Activated CD4-positive, alpha-beta T cell treated with anti-CD3 and anti-CD28 coated beads for 24 hours (primary cell): ENCODE measurements at places on chromosomes 1 and 21.

- DNase-seq = no peak
Measured at GRCh38 chr1:226098870-226099835, 36.6 kb downstream of the H3-3A start.

DNA sequence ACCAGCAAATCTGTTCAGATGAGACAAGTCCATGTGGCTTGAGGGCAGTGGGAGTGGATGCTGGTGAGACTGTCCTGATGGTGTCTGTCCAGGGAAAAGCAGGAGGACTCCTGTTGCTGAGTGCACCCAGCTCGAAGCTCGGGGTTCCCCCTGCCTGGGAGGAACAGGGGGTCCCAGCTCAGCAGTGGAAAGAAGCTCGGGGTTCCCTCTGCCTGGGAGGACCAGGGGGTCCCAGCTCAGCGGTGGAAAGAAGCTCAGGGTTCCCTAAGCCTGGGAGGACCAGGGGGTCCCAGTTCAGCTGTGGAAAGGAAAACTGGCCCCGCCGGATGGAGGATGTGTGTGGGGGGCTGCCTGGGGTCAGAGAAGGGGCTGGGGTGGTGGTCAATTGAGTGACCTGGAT lies 39.1 kb downstream of the CRYAA start:
- no peak for DNase-seq

- DNase-seq = peak; percentile 22
Measured at GRCh38 chr1:226308166-226308722, 720 bp downstream of the LIN9 start.

DNA sequence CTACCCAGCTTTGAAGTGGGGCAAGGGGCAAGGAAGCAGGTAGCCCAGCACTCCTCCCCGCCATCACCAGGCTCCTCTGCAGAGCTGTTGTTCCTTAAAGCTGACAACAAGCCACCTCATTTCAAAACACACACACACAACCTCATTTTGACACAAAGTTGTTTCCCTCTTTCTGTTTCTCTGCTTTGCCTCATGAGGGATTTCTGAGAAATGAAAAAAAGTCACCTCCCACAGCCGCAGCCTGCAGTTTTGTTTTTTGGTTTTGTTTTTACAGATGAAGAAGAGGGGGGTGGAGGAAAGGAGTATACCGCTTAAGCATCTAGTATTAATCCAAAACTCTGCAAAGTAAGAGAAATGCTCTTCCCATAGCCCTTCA lies 12.1 kb downstream of the MCL1 start:
- DNase-seq = no peak

DNA sequence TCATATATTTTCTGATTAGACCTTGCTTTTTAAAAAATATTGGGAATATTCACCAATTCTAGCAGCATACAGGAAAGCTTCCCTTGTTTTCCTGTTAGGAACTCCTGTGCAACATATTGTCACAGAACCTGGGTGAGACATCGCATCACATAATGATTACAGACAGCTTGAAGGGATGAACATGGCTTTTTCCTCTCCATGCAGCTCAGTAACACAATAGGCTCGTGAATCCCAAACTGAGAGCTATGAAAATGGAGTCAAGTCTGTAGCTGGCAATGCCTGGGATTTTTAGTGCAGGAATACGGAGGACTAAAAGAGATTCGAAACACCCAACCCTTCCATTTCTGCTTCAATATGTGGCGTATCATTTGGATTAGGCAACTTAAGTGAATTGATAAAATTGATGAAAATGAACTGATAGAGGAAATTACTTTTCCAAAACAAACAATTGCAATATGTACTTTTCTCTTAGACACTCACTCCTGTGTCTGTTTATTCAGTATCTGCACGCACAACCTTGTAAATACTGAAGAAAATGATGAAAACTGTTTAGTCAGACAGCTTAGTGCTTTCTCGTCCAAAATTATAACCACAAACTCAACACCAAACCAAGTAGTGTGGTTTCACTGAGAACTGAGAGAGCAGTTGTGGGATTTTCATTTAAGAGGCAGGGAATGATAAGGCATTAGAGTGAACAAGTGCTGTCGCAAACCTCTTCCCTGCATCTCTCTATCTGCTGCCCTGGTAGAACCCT lies 250.4 kb downstream of the PTBP2 start:
- DNase-seq = no peak

GRCh38 chr1:87926921-87927320 lies 598.2 kb downstream of the LMO4 start:
- no peak for DNase-seq

GRCh38 chr1:58397187-58397820 lies 149.2 kb downstream of the OMA1 start:
- no peak for DNase-seq

DNA sequence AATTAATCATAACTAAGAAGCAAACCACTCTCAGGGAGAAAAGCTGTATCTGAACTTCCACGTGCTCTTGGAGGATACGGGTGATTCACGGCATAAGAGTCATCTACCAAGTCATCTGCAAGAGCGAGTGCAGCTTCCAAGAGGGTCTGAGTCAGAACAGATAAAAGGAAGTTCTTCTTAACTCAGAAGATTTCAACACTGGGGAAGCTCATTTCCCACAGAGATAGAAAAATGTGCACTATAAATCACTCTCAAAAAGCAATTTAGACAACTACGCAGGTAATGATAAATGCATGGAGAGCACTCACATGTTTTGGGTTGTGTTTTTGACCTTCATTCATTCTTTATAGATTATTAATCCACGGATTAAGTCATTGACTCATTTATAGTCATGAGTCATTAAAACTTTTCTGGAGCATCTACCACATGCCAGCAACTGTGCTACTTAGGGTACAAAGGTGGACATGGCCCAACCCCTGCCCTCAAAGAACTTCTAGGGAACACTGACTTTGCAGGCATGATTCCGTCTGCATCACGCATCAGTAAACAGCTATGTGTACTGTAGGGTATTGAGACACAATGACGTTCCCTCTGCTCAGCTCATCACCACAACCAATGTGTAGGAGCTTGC lies 20.8 kb downstream of the KCNJ15 start:
- no peak for DNase-seq

DNA sequence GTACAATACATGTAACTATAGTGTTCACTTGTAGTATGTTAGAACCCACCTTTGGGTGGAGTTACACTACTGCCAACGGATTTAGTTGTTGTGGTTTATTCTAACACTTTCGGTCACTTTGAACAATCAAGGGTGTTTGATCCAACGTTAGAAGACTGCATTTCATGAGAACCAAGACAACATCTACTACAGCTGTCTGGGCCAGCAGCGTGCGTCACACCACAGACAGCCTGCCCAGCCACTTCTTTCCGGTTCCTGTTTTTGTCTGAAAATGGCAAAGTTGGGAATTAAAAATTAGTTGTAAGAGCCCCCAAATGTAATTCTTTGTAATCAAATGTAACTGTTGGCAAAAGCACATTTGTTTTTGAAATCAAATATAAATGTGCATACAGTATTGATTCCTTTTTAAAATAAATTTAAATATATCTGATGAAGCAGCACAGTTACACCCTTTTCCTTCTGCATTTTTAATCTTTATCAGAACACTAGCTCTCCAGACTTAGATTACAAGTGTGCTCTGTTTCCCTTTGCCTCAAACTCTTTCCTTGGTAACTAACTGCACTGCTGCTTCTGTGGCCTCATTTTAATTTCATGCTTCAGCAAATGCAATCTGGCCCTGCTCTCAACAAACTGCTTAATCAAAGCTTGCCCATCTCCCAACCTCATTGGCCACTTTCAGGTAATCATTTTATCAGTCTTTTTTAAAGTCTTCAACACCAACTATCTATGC lies 86.6 kb upstream of the DPH5 start:
- peak; percentile 33 for DNase-seq

DNA sequence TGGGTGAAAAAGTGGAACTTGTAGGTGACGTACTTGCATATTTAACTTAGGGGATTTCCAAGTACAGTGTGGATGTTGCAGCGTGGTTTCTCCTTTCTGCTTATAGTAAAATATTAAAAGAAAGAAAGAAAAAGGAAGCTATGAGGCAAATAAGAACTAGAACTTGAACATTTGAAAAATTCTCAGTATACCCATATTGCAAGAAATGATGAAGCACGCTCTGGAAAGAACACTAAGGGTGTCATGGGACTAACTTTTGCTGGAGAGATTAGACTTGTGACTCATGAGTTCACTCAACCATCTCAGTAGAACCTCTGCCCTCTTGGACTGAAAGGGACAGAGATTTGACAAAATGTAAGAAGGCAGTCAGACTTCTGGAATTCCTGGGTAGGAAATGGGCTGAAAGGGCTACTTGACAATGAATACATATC lies 704.5 kb upstream of the ADGRL4 start:
- DNase-seq = no peak

DNA sequence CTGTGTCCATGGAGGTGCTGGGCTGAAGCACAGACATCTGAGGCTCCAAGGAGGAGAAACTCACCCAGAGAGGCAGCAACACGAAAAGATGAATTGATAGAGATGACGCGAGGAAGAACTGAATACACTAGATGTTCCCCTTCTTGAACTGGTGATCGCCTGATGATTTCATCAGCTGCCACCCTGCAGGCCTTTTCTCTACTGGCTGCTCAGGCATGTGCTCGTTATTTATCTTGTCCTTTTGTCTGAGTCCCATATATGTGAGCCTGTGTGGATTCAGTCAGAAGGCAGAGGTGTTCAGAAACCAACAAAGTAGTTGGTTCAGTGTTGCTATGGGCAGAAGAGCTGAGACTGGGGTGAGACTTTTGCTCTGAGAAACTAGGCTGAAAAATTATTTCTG lies 104.2 kb downstream of the SPATA46 start:
- DNase-seq = no peak

DNA sequence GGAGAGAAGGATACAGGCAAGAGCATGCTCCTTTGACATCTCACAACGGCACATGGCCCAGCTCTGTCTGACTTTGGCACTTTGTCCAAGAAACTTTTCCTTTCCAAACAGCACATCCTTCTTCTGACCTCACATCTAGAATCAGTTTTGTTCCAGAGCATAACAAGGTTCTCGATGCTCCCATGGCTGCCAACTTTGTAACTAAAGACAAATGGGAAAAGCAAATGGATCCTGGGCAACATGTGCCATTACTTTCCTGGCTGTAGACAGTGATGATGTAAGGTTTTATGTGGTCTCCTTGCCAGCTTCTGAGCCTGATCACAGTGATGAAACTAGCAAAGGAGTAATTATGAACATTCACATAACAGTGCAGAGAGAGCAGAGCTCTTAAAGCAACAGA lies 171.8 kb upstream of the C1orf87 start:
- DNase-seq = no peak

- no peak for DNase-seq
Measured at GRCh38 chr1:157147906-157148700, 9.9 kb upstream of the ETV3 start.

DNA sequence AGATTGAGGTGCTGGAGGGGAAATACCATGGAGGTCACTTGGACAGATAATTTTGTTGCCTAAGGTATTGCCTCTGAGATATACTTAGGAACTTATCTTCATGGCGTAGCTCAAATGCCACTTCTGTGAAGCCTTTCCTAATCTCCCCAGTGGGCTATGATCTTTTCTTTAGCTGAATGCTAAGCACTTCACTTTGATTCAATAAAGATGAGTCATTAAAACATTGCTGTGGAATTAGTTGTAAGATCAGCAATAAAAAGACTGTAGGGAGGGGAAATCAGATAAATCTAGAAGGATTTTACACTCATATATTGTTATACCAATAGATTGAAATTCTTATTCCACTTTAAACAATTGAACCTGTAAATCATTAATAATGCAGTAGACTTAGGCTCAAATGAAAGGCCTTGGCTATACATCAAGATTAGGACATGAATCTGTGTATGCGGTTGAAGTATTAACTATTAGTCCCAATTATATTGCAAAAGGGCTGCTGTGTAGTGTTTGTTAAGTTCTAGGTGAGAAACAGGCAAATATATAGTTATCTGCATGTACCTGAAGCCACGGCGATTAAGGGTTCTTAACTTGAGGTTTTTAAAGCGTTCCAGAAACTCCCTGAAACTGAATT lies 19.2 kb upstream of the MAGOH start:
- DNase-seq = no peak

DNA sequence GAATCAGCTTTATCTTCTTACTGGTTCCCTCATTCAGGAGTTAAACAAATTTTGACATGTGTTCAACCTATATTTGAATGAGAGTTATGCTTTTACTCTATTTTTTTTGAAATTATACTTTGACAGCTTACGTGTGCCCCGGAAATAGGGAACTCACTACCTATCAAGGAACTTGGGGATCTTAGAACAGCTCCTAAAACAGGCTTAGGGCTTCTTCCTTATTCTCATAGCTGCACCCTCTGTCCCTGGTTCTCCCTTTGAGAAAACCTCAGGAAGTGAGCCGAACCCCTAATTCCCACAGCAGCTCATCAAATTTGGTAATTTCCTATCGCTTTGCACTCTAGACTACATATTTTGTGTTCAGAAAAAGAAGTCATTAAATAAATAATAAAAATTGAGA lies 81.2 kb upstream of the RUNX3 start:
- DNase-seq = no peak

- DNase-seq = no peak
Measured at GRCh38 chr1:206898089-206898914, 1.1 kb downstream of the IL24 start.

DNA sequence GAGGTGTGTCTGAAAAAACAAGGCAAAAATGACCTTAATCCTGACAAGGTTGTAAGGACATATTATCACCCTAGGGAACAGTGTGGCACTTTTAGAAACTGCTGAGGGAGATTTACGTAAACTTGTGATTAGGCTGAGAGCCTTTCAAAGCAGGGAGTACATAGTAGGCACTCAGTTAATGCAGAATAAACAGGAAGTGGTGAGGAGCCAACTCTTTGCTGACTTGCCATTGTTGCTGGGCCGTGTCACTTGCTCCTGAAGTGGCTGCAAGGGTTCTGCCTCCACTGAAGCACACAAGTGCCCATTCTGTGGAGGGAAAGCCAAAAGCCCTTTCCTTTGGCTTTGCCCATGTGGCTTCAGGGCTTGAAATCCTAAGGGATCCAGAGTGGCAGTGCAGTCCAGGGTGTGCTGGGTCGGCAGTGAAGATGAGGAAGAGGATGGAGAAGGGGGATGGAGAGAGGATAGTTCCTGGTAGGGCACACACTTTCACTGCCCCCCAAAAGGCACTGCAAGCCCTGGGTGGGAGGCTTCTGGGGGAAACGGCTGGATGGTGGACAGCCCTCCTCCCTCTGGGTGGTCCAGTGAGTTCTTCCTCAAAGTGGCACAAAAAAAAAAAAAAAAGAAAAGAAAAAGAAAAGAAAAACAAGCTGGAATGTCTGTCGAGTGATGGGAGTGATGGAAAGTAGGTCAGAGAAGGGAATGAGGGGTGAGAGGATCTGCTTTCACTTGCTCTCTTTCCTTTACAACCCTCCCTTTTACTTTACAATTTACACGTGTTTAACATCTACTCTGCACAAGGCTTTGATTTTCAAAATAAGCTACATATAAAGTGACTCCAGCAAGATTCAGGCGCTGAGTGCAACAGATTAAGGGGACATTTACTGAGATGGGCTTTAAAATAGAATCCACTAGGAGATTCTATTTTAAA lies 13.7 kb upstream of the RHEX start:
- DNase-seq = no peak

DNA sequence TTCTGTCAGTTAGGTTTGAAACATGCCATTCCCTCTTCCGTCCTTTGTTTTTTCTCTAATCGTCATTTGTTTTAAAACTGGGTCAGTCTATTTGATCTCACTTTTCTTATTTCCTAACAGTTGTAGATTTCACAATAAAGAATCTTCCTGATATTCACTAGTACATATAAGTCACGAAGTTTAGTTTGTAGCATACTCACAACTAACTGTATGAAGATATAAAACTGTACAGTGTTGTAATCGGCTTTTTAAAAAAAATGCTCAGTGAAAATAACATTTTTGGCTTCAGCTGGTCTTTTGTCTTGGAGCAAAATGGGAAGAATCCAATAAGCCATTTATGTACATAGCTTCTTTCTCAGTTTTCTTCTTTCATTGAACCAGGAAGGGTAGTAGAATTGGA lies 78.3 kb downstream of the NCAM2 start:
- no peak for DNase-seq
